A549 treated with GW870086 at 1 μM for 4 hours (cell line): ENCODE measurements at places on chromosomes 12 and 14. TPM values are rescaled to one million over a fixed set of nuclear protein-coding genes. Genes with fewer than 3 reads are reported as not detected.

CLEC4D gene
- not detected in 5 replicates for total RNA-seq

PTGER2 gene
- total RNA-seq: 2.2 to 3.8 TPM (median 3.2 TPM) in 5 replicates

BHLHE41 gene
- total RNA-seq: 0.42 to 0.86 TPM (median 0.71 TPM) in 5 replicates

HCAR2 gene
- total RNA-seq: 0.06 TPM in 1 of 5 replicates, not detected in the others

SH2B3 gene
- total RNA-seq: 6.1 to 7.1 TPM (median 6.9 TPM) in 5 replicates

DYRK2 gene
- 8.8 to 13.1 TPM (median 11.0 TPM) in 5 replicates for total RNA-seq
